ENCODE measurements at places on chromosomes 16 and 17. TPM values are rescaled to one million over a fixed set of nuclear protein-coding genes. Genes with fewer than 3 reads are reported as not detected.

Gene SLC47A2
- not detected for total RNA-seq

DNA sequence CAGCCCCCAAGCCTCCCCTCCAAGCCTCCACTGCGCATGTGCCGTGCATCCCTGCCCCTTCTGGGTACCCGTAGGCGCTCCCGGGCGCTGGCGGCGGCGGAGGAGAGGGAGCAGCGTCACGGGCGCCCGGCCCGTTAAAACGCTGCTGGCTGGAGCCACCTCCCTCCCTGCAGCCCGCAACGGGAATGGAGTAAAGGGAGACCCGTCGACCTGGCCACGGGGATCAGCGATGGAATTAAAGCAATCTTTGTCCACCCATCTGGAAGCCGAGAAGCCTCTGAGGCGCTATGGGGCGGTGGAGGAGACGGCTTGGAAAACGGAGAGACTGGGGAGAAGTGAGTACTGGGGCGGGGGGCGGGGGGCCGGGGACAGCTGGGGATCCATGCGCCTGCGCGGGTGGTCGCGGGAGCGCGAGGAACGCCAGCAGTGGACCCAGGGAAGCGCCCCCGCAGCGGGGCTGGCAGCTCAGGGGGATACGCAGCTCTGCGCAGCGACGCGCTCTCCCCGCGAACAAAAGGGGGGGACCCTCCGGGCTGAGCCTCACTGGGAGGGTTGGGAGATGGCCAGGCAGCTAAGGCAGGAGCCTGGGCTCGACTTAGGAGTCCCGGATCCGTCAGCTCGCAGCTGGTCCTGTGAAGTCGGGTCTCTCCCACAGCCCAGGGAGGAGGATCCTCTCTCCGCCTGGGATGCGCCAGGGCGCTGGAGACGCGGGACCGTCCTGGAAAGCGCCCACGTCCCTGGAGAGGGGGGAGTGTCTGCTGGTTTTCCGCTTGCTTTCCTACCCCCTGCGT lies at the start of gene BMERB1:
Gene BMERB1 (plus strand): TSS at position 164 of the 791 bp plus-strand sequence. CDS start 66 bp downstream, at position 230.
- peak; percentile 57 for DNase-seq

DNA sequence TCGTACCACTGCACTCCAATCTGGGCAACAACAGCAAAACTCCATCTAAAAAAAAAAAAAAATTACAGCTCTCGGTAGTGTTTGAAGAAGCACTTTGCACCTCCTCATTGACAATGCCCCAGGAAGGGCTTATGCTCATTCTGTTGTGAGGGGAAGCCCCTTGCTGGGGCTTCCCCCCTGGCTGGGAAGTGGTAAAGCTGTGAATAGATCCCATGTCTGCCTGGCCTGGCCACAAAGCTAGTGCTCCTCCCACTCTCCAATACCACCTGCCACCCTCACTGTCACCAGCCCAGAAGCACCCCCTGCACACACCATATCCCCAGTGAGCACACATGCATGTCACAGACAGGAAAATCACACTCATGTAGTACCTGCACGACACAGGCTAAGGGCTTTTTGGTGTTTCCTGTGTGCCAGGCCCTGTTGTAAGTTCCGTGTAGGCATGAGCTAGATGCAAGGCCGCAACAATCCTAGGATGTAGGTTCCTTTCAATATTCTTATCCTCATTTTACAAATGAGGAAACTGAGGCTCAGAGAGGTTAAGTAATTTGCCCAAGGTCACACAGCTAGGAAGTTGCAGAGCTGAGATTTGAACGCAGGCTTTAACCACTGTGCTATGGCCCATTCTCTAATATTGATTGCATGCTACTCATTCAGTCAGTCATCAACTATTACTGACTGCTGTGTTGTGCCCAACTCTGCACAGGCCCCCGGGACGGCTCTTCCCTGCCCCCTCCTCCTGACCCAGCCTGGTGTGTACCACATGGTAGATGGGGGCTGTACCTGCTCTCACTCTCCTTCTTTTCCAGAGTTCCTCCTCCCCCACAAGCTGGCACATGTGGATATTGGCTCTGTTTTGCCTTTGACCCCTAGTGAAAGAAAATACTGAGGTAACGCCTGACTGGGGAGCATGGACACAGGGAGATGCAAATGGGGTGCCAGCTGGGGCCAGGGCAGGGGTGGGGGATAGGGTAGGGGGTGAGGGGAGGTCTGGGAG lies 11.9 kb upstream of the COL1A1 start:
- no peak for DNase-seq

DNA sequence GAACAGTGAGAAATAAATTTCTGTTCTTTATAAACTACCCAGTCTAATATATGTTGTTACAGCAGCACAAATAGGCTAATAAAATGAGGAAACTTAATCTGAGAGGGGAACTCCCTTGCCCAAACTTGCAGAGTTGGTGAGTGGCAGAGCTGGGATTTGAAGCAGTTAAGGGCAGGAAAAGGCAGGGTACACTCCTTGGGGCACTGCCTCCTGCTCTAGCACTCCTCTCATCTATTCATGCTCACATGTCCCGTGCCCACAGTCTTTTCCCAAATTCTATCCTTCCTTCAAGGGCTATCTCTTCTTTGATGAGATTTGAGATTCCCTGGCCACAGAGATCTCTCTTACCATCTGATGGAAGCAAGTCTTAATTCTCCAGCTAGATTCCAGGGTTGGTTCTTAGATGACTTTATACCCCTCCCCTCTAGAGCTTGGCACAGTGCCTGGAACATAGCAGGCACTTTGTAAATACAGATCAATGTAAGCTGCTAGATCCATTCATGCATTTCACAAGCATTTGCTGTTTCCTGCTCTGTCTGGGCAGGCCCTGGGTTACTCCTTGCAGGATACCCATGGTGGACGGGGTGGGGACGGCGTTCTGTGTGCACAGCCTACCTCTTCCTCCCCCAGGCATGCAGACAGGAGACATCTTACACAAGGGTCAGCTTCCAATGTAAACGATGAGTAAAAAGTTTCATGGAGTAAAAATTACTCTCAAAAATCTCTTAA lies 39.2 kb upstream of the ABCC12 start:
- no peak for DNase-seq

DNA sequence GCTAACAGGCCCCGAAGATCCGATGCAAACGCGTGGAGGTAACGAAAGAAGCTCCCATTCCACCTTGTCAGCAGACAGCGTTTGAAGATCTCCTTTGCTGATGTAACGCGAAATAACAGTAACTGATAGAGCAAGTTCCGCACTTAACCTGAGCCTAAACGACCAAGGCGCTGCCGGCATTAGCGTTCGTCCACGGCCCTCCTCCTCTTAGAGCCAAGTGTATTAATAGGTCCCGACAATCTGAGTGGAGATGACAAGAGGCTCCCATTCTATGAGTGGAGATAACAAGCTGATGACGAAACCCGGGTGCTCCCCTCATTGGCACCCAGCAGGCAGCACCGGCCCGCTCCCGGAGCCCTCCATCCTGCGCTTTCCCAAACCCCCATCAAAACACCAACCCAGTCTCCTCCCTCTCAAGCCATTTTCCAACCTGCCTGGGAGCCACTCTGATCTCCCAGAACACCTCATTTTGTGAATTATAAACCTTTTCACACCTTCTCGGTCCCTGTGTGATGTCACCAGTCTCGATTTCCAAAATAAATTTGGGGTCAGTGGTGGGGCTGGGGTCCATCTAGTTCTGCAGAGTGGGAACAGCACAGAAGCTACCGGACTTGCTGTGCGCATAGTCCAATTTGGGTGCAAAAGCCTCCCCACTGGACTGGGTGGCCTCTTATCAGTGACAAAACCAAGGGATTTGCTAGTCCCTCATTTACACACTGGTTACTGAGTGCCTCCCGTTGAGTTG lies 35.4 kb upstream of the ARL4D start:
- no peak for DNase-seq

DNA sequence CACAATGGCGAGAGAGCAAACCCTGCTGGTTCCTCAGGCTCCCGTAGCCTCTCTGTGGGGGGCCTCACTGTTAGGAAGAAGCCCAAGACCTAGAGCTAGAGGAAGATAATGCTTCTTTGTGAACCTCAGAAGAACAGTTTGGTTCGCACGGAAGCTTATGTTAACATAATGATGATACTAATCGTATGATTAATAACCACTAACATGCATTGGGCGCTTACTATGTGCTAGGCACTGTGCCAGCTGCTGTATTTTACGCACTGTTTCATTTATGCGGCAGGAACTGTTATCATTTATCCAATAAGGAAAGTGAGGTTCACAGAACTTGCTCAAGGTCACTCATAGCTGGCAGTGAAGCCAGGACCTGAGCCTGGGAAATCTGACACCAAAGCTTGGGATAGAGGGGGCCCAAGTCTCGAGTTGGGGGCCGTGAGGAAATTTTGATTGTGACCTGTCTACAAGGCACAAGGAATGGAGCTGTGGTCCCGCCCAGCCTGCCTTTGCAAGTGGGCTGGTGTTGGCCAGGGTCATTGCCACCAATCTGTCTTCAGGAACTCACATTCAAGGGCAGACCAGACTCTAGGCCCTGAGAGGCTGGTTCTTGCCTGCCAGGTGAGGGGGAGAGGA lies 6.8 kb downstream of the PRCD start:
- DNase-seq: peak; percentile 91

DNA sequence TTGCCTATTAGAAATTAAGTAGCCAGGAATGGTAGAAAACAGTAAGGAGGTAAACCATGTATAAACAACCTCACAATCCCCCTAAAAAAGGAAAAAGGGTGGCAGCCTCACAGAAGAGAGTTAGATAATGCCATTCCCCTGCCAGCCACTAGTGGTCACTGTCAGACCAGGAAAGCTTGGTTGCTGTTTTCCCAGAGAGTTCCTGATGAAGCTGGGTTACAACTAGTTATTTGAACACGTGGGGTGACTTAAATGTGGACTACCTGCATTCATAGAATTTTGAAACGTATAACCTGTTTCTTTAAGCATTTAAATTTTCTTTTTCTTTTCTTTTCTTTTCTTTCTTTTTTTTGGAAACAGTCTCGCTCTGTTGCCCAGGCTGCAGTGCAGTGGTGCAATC lies 5.8 kb downstream of the GPRC5C start:
- no peak for DNase-seq

DNA sequence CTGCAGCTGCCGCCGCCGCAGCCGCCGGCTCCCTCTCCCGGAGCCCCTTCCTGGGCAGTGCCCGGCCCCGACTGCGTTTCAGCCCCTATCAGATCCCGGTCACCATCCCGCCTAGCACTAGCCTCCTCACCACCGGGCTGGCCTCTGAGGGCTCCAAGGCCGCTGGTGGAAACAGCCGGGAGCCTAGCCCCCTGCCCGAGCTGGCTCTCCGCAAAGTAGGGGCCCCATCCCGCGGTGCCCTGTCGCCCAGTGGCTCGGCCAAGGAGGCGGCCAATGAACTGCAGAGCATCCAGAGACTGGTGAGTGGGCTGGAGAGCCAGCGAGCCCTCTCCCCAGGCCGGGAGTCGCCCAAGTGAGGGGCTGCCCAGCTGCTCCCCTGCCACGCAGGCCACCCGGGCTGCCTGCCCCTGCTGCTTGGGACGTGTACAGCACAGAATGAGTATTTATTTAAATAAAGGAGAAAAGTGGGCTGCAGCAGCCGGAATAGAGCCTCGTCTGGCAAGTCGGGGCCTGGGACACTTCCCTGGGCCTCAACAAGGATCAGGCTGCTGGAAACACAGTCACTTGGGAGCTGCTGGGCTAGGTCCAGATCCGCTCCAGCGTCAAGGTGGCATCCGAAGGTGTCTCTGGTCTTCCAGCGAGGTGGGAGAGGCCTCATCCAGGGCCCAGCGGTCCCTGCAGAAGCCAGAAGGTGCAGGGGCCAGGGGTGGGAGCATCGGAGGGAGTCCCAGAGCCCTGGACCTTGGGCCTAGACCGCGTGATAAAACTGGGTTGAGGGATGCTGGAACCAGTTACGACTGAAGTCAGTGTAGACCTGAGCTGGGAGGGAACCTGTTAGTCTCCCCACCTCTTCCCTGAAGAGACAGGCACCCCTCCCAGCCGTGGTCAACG lies 8.8 kb downstream of the TBX2 start:
- DNase-seq: no peak

DNA sequence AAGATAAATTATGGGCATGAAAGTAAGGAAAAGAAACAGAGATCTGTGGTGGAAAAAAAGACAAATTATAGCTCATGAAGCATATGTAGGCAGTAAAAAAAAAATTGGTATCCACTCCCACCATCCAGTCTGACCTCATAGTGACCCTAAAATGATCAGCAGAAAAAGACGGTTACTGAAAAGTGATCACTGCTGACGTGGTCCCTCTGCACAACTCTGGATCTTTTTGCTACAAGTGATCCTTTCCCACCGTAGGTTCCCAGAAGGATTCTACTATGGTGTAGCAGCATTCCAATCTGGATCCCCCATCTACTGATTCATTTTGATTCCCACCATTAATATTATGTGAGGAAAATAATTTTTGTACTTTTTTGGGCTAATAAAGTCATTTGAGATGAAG lies 10.9 kb upstream of the CHST6 start:
- DNase-seq: no peak

- no peak for DNase-seq
Measured at GRCh38 chr17:76178124-76178523, 37.1 kb upstream of the FOXJ1 start.

- DNase-seq: no peak
Measured at GRCh38 chr16:11092788-11093571, 148.6 kb downstream of the CLEC16A start.

DNA sequence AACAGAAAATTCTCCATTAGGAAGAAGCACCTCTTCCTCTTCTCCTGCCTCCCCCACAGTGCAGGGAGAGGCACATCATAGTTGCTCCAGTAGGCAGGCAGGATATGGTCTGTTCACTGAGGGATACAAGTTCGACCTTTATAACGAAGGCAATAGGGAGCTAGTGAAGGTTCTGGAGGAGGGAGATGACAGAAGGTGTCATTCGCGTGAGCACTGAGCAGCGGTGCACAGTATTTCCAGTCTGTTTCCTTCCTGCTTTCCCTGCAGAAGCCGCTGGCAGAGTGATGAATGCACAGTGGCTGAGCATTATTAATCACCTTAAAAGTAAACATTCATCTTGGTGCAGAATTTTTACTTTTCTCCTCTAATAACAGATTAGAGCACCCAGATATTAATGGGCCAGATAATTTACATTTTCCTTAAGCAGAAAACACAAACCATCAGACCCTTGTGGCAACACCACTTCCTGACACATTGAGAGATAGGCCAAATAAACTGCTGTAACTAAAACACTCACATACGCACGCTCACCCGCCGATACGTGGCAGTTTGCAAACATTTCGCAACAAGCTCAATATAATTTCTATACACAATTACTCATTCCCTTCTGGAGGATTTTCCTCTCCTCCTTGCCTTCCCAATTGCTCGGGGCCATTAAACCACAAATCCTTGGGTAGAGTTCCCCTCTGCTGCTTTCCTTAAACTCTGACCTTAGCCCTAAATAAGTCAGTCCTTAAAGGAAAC lies 69.5 kb downstream of the AIPL1 start:
- DNase-seq: peak; percentile 59

DNA sequence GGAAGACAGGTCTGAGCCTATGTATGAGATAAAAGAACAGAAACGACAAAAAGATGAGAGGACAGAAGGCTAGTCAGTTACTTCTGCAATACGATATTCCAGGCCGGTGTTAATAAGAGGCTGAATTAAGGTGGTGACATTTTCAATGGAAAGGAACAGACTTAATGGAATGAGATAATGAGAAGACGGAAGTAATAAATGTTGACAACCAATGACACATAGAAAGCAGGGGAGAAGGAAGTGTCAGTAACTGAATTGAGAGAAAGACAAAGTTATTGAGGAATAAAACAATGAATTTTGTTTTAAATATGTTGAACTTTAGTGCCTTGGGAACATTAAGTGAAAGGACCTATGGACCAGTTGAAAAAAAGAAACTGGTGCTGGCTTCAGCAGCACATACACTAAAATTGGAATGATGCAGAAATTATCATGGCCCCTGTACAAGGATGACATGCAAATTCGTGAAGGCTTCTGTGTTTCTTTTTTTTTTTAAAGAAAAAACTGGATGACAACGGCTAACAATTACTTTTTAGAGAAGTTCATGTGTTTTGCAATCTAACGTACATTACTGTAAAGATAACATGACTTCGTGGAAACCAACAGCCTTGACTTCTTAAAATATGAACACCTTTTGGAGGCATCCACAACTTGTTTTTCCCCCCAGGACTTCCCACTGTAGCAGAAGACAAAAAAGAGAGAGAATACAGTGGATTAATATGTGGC lies 18.5 kb upstream of the CPD start:
- DNase-seq: no peak
